BE2C (cell line): ENCODE measurements at places on chromosomes 6 and 20.

- DNase-seq: no peak
Observed at GRCh38 chr20:58568483-58569240, 53.5 kb upstream of the APCDD1L start.

DNA sequence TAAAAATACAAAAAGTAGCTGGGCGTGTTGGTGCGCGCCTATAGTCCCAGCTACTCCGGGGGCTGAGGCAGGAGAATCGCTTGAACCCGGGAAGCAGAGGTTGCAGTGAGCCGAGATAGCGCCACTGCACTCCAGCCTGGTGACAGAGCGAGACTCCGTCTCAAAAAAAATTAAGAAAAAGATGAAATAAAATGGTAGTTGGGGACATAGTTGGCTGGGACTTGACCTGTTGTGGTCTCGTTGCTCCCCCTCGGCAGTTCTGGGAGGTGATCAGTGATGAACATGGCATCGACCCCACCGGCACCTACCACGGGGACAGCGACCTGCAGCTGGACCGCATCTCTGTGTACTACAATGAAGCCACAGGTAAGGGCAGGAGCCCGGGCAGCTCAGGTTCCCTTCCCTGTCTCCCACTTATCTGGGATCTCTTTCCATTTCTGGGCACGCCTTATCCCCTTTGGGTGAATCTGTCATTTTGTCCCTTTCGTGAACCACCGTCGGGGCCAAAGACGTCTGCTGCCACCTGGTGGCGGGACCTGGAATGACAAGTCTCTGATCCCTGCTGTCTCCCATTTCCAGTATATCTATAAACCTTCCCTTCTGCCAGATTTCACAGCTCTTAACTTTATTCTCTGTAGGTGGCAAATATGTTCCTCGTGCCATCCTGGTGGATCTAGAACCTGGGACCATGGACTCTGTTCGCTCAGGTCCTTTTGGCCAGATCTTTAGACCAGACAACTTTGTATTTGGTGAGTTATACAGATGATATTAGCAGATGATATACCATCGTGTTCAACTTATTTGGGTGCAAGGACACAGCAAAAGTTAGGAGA lies 2.3 kb downstream of the TUBB start:
- DNase-seq: peak; percentile 79

- peak; percentile 16 for DNase-seq
Observed at GRCh38 chr20:45014671-45015415, 48.5 kb downstream of the STK4 start.

- no peak for DNase-seq
Observed at GRCh38 chr20:17809362-17810061, 109.7 kb downstream of the BANF2 start.

DNA sequence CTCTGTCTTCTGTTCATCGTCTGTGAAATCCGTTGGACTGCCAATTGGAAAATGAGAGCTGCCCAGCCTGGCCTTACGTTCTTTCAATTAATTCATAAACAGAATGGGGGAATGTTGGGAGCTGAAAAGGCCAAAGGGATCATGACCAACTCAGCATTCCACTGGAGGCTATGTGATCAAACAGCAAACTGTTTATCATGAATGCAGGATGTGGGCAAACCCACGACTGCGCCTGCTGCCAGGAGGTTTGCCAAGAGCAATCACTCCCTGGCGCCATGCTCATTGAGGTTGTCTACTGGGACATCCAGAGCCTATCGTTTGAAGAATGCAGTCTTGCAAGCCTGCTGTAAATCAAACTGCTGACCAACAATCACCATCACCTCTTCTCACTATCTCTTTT lies 9.3 kb upstream of the FKBP1A start:
- DNase-seq: no peak

- no peak for DNase-seq
Observed at GRCh38 chr20:36434383-36434782, 106.9 kb upstream of the MYL9 start.

GRCh38 chr6:41758641-41759035 lies 11.4 kb upstream of the PGC start:
- DNase-seq: no peak

DNA sequence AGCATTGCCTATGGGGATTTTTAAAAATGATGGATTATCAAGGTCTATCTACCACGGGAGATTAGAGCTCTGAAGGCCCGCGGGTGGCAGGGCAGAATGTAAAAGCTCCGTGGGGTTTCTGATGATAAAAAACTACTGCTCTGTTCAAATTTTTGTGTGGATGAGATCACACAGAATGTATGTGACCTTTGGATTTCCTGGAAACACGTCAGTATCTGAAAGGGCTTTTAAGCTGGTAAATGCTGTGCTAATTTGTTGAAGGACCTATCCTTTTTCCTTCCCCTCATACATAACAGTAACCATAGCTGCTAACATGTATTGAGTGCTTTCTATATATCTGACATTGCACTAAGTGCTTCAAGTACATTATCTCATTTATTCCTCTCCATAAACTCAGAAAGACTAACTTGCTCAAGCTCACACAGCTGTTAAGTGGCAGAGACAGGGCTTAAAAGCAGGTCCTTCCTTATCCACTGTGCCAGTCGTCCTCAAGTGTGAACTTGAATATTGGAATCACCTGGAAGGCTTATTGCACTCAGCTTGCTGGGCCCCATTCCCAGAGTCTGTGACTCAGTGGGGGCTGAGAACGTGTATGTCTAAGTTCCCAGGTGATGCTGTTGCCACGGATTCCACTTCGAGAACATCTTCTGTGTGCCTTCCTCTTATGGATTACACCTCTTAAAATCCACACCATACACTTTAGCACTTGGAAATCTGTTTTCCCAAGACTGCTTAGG lies 1.9 kb upstream of the TMEM242 start:
- DNase-seq: no peak

DNA sequence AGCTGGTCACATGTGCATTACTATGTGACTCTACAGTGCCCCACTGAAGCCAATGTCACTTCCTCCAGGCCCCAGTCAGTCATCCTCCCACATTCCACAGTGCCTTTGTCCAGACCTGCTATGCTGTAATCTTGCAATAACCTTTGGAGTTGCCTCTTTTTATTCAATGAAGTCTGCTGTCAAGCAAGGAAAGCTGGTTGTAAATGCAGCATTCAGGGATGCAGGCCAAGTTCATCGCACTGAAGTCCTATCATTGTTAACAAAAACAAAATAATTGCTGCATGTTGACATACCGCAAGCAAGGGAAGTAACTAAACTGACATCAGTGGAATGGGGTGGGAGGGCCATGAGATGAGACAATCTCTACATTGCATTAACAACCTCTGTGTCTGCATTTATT lies 131.2 kb upstream of the CDYL start:
- no peak for DNase-seq

- peak; percentile 24 for DNase-seq
Observed at GRCh38 chr6:50655848-50656453, 57.4 kb upstream of the TFAP2D start.

DNA sequence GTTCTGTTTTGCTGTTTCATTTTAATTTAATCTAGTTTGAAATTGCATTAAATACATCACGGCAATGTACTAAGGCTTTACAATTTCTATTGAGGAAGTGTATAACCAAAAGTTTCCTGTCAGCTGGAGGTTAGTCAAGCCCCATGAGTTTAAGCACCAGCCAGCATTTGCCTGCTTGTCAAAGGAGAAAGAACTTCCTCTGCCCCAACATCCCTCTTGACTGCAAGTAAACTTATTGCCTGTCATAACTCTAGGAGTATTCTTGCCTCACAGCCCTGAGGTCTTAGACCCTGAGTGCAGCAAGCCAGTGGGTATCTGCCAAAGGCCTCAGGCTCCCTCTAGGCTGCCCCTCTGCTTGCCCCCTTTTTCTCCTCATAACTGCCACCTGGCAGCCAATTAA lies 106.7 kb upstream of the INSM1 start:
- no peak for DNase-seq

GRCh38 chr20:35004749-35005462 lies 49.2 kb downstream of the MYH7B start:
- peak; percentile 3 for DNase-seq

GRCh38 chr6:4780360-4780812 lies 4.2 kb downstream of the CDYL start:
- no peak for DNase-seq

GRCh38 chr20:35369804-35370203 lies 42.0 kb downstream of the UQCC1 start:
- no peak for DNase-seq

DNA sequence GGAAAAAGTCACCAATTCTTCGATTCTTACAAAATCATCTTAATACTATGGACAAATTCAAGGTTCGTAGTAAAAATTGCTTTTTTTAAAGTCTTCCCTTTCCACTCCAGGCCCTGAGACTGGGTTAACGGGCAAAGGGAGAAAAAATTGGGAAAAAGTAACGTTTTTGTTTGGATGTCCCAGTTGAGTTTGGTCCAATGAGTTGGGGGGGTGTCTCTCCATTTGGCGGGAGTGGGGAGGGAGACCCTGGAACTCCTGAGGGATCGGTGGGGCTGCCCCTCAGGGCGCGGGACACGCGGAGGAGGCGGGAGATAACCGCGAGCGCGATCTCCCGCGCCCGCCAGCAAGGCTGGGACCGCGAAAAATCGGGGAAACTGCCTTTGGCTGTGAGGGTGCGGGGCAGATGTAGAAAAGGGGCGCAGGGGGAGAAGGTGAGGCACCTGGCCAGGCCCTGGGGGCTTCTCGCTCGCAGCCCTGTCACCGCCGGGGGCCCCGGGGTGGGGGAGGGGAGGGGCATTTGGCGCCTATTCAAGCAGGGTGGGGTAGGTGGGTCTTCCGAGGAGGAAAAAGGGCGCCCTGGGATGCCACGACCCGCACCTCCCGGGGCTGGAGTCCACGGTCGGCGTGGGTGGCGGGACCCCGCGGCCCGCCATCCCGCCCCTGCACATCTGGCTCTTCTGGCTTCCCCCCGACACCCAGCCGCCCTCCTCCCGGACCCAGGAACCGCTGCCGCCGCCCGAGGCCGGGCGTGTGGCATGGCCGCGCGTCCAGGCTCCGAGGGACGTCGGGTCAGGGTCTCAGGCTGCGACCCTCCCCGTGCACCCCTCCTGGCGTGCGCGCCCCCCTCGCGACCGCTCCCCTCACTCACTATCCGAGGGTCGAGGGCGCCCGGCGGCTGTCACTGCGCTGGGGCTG lies 595 bp downstream of the FBXO5 start:
- peak; percentile 63 for DNase-seq

GRCh38 chr20:1644101-1644962 lies 13.2 kb downstream of the SIRPG start:
- no peak for DNase-seq

DNA sequence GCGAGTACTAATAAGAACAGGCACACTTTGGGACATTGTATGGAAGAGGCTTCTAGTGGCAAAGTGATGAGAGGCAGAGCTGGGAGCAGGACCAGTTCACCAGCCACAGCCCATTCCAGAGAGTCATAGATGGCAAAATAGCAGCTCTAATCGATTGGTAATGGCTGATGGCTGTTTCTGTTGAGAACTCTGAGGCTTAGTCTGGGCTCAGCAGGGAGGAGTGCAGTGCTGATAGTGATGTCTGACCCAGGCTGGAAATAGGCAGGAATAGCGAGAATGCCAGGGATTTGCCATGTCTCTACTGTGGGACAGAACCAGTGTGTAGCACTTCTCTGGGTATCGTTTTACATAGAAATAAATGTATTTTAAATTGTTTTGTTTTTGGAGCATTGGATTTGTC lies 620.0 kb upstream of the FLRT3 start:
- peak; percentile 13 for DNase-seq

GRCh38 chr6:70479236-70479635 lies 65.9 kb downstream of the FAM135A start:
- no peak for DNase-seq

GRCh38 chr20:57701090-57701489 lies 8.7 kb downstream of the PMEPA1 start:
- no peak for DNase-seq

- DNase-seq: peak; percentile 64
Observed at GRCh38 chr6:111872401-111873177, 663 bp downstream of the FYN start.

DNA sequence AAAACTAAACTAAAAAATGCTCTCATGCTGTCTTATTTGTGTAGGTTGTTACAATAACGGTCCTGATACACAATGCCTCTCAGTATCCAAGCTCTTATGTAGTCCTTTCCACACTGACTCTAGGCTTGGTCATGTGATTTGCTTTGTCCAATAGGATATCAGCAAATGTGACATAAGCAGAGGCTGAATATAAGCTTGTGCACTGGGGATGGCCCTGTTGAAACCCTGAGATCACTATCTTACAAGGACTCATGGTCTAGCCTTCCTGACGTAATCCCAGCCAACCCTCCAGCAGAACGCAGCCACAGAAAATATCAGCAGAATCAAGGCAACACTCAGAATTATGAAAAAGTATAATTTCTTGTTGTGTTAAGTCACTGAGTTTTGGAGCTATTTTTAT lies 145.1 kb upstream of the CCN2 start:
- DNase-seq: no peak

- no peak for DNase-seq
Observed at GRCh38 chr6:119329794-119330180, 19.8 kb downstream of the MAN1A1 start.

DNA sequence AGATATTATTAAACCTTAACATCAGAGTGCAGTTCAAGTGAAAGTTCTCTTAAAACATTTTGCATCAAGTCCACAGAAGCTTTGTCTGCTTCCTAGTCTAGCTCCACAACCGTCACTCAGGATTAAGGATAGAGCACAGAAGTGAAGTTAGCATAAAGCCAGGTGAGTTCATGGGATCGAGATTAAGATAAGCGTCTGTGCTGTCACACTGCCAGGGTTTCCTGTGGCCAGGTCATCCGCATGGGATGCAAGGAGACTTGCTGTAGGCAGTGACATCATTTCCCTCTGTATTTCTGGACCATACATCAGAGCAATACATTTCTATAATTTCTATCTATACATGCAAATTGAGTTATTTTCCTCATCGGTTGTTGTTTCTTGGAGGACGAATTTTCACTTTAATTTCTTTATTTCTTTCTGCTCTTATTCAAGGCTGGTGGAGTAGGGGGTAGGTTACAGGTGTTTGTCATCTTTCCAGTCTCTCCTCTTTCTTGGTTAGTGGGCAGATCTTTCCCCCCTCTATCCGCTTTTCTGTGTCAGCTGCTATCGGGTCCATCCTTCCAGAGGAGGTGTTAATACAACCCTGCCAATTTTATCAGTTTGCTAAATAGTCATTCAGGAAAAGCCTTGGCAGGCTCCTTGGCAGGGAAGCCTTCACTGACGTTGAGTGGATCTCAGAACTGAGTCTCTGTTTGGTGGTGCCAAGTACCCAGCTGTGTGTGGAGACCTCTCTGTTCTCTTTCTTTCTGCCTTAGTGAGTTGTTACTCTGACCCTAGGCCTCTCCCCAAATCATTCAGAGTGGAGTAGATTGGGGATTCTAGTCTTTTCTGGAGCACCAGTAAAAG lies 307.6 kb upstream of the MAP3K7 start:
- no peak for DNase-seq
